CD4-positive, alpha-beta T cell treated with Interleukin-4 for 1 hour (primary cell): ENCODE measurements at places on chromosomes 4 and X.

- DNase-seq, result no peak
Measured at GRCh38 chrX:19804151-19804550, 83.2 kb downstream of the SH3KBP1 start.

GRCh38 chrX:107355533-107355932 lies 93.9 kb upstream of the FRMPD3 start:
- no peak for DNase-seq

- DNase-seq, result no peak
Measured at GRCh38 chr4:55549888-55550287, 3.2 kb upstream of the CLOCK start.

DNA sequence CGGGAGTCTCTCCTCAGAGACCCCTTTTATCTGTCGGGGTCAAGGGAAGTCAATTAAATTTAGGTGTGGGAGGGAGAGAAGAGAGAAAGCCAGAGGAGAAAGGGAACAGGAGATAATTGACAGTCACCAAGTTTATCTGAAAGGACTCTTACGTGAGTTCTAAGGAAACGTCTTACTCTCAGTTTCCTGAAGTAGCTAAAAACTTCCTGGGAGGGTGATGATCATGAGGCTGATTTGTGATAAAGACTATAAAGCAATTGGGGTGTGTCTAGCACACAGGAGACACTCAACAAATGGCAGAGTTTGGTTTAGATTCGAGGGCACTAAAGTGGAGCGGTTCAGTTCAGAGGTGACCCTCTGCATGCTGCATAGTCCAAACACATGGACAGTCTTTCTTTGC lies 254.1 kb downstream of the FBXW7 start:
- DNase-seq, result no peak

GRCh38 chrX:110743679-110744340 lies 51.8 kb downstream of the CHRDL1 start:
- DNase-seq, result no peak

DNA sequence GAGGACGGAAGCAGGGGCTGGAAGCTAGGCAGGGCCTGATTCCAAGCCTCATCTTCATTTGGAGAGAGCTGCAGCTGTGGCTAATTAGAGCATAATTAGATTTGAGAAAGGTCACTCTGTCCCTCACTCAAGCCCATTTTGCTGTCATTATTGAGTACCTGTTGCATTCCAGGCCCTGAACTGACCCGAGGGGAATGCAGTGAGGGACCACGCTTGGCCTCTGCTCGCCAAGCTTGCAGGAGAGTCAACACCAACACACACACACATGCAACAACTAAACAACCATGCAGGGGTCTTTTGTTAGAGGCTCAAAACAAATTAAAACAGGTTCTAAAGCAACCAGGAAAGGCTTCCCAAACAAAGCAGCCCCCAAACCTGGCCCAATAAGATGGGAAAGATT lies 52.7 kb upstream of the MAMLD1 start:
- DNase-seq, result no peak

- no peak for DNase-seq
Measured at GRCh38 chr4:14132301-14132700, 504.8 kb upstream of the BOD1L1 start.

DNA sequence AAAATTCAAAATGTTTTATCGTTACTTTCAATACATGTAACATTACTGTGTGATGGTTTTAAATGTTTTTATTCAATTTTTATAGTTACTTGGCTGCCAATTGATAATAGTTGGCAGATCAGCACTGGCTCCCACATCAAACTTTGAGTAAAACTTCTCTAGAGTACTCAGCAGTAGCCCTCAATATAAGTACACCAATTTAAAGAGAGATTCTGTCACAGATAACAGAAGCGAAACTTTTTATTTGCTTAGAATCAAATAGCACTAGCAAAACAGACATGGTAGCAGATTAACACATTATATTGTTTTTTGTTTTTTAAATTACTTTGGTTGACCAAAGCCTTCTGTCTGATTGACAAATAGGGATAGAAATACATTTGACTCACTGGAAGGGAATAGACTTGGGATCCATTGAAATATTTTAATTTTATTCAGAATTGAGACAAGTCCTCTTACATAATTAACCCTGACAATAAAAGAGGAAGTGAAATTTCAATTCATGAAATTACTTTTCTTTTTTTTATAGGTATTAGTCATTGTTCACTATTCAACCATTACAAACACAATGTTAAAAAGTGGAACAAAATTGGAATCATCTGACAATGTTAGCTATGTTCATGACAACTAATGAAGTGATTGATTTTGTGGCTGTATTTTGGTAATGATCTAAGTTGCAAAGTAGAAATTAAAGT lies 554.9 kb downstream of the KLHL4 start:
- no peak for DNase-seq

DNA sequence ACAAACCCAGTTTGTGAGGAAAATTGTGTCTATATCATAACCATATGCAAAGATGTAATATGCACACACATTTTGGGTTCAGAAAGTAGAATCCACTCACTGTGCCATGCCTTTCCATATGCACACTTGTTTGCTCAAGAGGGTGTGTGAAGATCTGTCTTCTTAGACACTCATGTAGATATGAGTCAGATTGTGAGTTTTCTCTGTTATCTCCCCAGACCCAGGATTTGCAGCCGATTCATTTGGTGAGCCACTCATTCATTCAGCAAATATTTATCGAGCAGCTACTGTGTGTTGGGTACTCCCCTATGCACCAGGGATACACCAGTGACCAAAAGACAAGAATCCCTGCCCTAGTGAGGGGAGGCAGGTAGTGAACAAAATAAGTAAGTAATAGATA lies 81.5 kb downstream of the CLCN5 start:
- DNase-seq, result no peak

DNA sequence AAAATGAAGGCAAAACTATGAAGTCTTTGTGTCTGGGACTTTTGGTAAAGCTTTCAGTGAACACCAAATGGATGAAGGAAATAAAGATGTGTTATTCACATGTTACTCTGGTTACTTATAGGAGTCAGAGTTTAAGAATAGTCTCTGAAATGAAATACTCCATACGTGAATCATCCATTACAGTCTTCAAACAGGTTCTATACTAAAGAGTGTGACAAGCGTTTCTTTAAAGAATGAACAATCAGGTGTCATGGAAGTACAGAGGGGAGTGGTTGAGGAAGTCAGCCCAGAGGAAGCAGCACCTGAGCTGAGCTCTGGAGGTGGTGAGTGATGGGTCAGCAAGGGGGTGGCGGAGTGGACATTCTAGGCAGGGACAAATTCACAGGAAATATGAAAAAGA lies 41.8 kb upstream of the SORBS2 start:
- no peak for DNase-seq

DNA sequence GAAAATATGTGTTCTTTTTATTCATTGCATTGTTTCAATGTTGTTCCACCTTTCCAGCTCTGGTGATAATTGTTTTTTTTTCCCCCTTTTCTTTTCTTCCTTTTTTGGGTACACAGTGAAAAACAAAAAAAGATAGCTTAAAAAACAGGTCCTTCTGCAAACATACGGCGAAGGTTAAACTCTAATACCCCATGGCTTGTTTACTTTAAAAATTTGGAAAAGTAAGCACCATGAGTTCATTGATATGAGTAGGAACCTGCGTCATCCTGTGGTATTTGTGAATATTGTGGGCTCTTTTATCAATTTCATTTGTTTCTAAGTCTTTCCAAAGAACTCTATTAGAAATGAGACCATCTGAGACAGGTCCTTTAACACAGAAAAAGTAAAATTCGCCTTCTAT lies 123.5 kb downstream of the CHRNA9 start:
- no peak for DNase-seq

GRCh38 chr4:175834312-175834672 lies 22.2 kb upstream of the GPM6A start:
- no peak for DNase-seq

DNA sequence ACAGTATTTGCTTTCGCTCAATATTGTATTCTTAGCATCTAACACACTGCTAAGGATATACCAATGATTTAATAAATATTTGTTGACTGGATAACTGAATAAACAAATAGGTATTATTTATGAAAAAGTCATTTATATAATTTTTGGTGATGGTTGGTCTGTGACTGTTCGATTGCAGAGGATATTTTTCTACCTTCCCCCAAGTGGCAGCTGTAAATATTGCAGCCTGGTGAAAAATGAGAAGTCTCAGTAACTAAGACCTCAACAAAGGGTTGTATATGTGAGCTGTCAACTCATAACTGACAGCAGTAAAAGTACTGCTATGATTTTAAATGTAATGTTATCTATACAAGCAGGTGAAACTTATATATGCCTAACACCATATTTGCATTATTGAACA lies 36.0 kb downstream of the HTR2C start:
- no peak for DNase-seq

GRCh38 chr4:47109379-47109778 lies 78.0 kb downstream of the GABRB1 start:
- DNase-seq, result no peak

DNA sequence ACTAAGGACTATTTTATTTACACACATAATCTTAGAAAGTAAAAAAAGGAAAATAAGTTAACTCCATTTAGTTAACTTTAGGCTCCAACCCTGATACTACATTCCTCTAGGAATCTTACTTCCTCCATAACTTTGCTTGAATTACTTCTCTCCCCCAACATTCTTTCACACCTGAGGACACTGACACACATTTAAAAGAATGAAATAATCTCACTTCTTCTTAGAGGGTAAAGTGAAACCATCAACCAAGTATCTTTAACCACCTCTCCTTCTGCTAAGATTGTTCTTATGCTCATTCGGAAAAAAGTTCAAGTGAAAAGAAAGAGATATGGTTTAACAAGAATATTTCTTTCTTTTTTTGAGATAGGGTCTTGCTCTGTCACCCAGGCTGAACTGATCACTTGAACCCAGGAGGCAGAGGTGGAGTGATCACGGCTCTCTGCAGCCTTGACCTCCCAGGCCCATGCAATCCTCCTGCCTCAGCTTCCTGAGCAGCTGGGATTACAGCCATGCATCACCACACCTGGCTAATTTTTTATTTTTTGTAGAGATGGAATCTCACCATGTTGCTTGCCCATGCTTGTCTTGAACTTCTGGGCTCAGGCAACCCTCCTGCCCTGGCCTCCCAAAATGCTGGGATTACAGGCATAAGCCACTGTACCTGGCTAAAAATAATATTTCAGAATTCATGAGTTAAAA lies 28.5 kb downstream of the SLC25A4 start:
- DNase-seq, result no peak

GRCh38 chrX:67574696-67575095 lies 30.9 kb downstream of the AR start:
- no peak for DNase-seq

GRCh38 chr4:56246233-56246610 lies 141.1 kb downstream of the AASDH start:
- no peak for DNase-seq

DNA sequence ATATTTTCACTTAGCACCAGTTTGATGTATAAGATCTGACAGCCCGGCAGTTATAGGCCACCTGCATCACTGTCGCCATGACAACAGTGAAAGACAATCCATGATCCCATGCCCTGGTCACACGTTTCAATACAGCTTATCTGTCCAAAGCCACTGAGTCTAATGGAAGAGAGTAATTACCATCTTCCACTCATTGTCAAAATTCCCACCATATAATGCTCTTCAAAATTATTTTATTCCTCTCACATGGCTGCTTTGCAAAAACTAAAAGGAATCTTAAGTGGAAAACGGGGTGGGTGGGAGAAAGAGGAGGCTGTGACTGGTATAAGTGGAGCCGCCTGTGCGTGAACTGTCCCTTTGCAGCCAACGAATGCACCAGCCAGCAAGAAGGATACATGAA lies 44.2 kb downstream of the MAML3 start:
- DNase-seq, result no peak

- no peak for DNase-seq
Measured at GRCh38 chr4:36273276-36273675, 8.1 kb upstream of the DTHD1 start.

- DNase-seq, result no peak
Measured at GRCh38 chr4:155769090-155769489, 10.3 kb downstream of the GUCY1B1 start.

GRCh38 chr4:137641544-137641943 lies 109.2 kb upstream of the PCDH18 start:
- no peak for DNase-seq

- DNase-seq, result no peak
Measured at GRCh38 chrX:48818866-48819265, 7.4 kb upstream of the ERAS start.

- DNase-seq, result no peak
Measured at GRCh38 chr4:45629717-45630116, 494.1 kb downstream of the GABRG1 start.

GRCh38 chr4:107922486-107923473 lies 8.6 kb upstream of the CYP2U1 start:
- no peak for DNase-seq

DNA sequence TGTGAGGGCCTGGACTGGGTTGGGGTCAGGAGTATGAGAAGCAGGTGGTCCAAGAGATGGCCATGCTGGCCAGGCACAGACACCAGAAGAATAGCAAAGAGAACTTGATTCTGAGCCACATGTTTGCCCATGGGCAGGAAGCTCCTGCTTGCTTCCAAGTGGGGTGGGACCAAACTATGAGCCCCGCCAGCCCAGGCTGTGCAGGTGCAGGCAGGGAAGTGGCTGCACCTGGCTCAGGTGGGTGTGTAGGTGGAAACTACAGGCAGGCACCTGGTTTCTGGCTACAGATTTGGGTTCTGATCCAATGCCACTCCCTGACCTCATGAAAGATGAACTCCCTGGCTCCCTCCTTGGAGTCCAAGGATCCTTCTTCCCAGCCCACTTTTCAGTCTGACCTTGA lies 207.9 kb upstream of the KLF3 start:
- DNase-seq, result no peak

DNA sequence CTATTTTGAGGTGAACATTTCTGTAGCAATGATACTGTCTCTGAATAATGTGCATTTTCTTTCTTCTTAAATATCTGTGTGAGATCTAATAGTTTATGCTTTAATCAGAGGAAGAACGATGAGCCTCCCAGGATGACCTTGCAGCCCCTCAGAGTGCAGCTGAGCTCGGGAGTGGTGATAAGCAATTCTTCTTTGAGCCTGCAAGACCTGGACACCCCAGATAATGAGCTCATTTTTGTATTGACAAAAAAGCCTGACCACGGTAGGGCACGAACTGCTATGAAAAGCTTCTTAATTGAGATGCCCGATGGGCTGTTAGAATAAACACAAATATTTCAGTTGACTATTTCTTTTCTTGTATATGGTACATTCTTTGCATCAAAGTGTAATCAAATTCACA lies 105.0 kb upstream of the ANXA3 start:
- no peak for DNase-seq

GRCh38 chr4:143234153-143234552 lies 49.4 kb downstream of the USP38 start:
- no peak for DNase-seq

DNA sequence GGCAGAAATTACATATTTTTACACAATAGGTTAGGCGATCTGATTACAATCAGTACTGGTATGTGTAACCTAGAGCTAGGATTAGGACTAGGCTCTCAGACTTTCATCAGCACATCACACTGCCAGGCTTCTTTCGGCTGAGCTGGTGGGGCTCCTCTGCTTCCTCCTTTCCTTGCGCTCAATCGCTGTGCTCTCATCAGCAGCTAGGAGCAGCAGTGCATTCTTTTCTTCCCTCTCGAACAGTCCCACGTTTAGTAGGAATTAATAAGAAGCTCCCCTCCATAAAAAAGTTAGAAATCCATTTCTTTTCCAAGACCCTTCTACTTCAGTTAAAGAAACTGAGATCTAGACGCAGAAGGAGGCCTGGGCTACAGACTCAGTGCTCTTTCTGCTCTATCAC lies 350.4 kb downstream of the SPRY1 start:
- no peak for DNase-seq
